ENCODE measurements at places on chromosomes 2 and 18. TPM values are rescaled to one million over a fixed set of nuclear protein-coding genes. Genes with fewer than 3 reads are reported as not detected.

DNA sequence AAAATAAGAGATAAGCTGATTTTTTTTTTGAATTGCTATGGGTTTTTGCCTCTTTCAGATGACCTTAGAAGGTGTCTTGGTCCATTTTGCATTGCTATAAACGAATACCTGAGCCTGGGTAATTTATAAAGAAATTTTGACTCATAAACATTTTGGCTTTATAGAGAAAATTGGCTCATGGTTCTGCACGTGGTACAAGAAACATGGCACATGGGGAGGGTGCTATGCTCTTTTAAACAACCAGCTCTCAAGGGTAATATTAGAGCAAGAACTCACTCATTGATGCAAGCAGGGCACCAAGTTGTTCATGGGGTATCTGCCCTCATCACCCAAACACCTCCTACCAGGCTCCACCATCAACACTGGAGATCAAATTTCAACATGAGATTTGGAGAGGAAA, 408.8 kb downstream of the NUP35 start:
- no peaks in the 10 kb centered on the region for H3K27me3 ChIP-seq
- peaks cover 11% of the 10 kb centered on the region for H3K4me1 ChIP-seq
- no peak for DNase-seq
- H3K4me3 ChIP-seq = no peak overlapping the region

DNA sequence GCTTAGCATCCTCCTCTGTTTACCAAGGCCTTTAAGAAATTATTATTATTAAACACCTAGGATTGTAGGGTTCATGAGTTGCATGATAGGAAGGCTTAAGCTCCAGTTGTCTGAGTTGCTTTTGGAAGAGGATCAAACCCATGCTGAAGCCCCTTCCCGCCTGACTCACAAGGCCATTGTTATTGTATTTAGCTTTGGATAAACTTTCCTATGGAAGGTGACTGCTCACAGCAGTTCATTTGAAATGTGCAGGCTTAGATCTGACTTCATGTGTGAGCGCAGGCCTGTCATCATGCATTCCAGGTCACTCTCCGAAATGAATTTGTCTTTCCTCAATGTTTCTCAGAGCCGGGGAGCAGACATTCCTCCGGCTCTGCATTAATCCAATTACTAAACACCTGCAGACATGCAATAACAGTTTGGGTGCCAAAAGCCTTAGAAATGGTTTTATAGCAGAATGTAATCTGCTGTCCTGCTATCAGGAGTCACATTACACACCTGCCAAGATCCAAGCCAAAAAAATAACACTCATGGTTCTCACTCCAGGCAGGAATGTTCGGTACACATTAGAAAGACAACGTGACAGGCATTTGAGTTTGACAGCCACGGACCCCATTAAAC, 119.9 kb downstream of the OSR1 start:
- no peaks in the 10 kb centered on the region for H3K36me3 ChIP-seq
- H3K27me3 ChIP-seq = no peaks in the 10 kb centered on the region
- no peak overlapping the region for H3K4me3 ChIP-seq
- no peak for DNase-seq
- H3K27ac ChIP-seq = no peak overlapping the region

GRCh38 chr2:148161909-148162435, 141.1 kb downstream of the MBD5 start:
- peaks cover 6% of the 10 kb centered on the region for H3K36me3 ChIP-seq
- peaks cover 23% of the 10 kb centered on the region for H3K4me1 ChIP-seq
- H3K27ac ChIP-seq = no peak overlapping the region
- H3K27me3 ChIP-seq = no peaks in the 10 kb centered on the region

- H3K4me3 ChIP-seq = peak overlapping the region; percentile 58
- H3K36me3 ChIP-seq = no peaks in the 10 kb centered on the region
- no peaks in the 10 kb centered on the region for H3K27me3 ChIP-seq
- no peak overlapping the region for H3K27ac ChIP-seq
- peaks cover 20% of the 10 kb centered on the region for H3K4me1 ChIP-seq
Observed at GRCh38 chr18:75784390-75784789, 356.9 kb upstream of the SMIM21 start.

DNA sequence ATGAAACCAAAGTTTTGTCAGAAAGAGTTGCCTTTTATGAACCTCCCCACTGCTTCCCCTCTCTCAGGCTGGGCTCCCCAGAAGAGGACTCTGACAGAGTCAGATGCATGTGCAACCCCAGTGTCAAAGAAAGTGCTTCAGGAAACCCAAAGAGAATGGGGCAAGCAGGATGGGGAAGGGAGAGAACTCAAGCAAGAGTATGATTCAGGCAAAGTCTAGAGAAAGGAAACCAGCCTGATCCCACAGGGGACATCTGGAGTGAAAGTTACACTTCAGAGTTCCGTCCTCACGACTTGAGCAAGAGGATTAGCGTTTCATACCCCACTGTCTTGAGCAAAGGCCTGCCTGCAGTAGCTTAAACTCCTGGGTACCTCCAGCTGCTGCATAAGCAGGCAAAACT, 51.8 kb upstream of the EPC2 start:
- H3K27me3 ChIP-seq = no peaks in the 10 kb centered on the region
- H3K4me3 ChIP-seq = no peak overlapping the region
- H3K36me3 ChIP-seq = no peaks in the 10 kb centered on the region

GRCh38 chr2:194700726-194701125, 956.3 kb upstream of the SLC39A10 start:
- no peaks in the 10 kb centered on the region for H3K27me3 ChIP-seq
- no peaks in the 10 kb centered on the region for H3K4me1 ChIP-seq
- H3K36me3 ChIP-seq = peaks cover 2% of the 10 kb centered on the region
- H3K27ac ChIP-seq = no peak overlapping the region

GRCh38 chr18:36187193-36187825, at the start of gene MOCOS:
Gene MOCOS (plus strand): TSS chr18:36187497. CDS start chr18:36187540, 43 bp downstream.
- no peaks in the 10 kb centered on the region for H3K36me3 ChIP-seq
- H3K27ac ChIP-seq = no peak within 1 kb of the TSS
- peaks cover 8% of the 10 kb centered on the region for H3K4me1 ChIP-seq
- peak; percentile 58 for DNase-seq

- no peaks in the 10 kb centered on the region for H3K27me3 ChIP-seq
- DNase-seq = no peak
- H3K4me3 ChIP-seq = no peak overlapping the region
- peaks cover 44% of the 10 kb centered on the region for H3K36me3 ChIP-seq
- H3K27ac ChIP-seq = no peak overlapping the region
Observed at GRCh38 chr18:80126797-80127196, 17.7 kb downstream of the ADNP2 start.

GRCh38 chr2:84678214-84678613, 161.9 kb downstream of the DNAH6 start:
- no peak for DNase-seq
- H3K4me1 ChIP-seq = no peaks in the 10 kb centered on the region
- no peak overlapping the region for H3K27ac ChIP-seq

- no peak overlapping the region for H3K4me3 ChIP-seq
- H3K27ac ChIP-seq = no peak overlapping the region
Observed at GRCh38 chr2:240836781-240837467, 16.9 kb upstream of the KIF1A start.

- DNase-seq = no peak
- H3K4me1 ChIP-seq = peaks cover 25% of the 10 kb centered on the region
- no peaks in the 10 kb centered on the region for H3K36me3 ChIP-seq
- H3K4me3 ChIP-seq = peak overlapping the region; percentile 66
Observed at GRCh38 chr2:162838136-162838497, 450 bp downstream of the KCNH7 start.

- peaks cover 4% of the 10 kb centered on the region for H3K4me1 ChIP-seq
- no peaks in the 10 kb centered on the region for H3K36me3 ChIP-seq
- no peak overlapping the region for H3K27ac ChIP-seq
Observed at GRCh38 chr2:238237431-238238135, 2.3 kb downstream of the HES6 start.

- no peaks in the 10 kb centered on the region for H3K27me3 ChIP-seq
- no peak for DNase-seq
- H3K4me3 ChIP-seq = no peak overlapping the region
Observed at GRCh38 chr2:142872882-142873724, 4.4 kb upstream of the KYNU start.

- no peak overlapping the region for H3K4me3 ChIP-seq
- DNase-seq = no peak
- peaks cover 50% of the 10 kb centered on the region for H3K4me1 ChIP-seq
- H3K27ac ChIP-seq = peak overlapping the region; percentile 60
Observed at GRCh38 chr18:13261661-13262357, 43.2 kb downstream of the LDLRAD4 start.

DNA sequence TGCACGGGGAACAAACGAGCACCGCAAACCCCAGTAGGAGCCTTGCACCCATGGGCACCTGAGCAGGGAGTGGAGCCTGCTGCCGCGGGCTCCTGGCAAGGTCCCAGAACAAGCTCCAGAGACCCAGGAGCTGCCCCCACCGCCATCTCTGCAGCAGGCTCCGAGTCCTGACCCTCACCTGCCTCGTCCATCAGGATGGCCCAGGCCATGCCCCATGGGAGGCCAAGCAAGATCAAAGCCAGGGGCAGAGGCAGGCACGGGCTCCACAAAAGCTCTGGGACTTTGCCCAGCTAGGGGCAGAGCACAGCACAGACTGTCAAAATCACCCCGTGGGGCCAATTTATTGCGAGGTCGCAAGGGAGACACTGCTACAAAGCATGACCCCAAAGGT, 43.6 kb downstream of the GPC1 start:
- DNase-seq = no peak
- no peaks in the 10 kb centered on the region for H3K27me3 ChIP-seq
- H3K4me1 ChIP-seq = no peaks in the 10 kb centered on the region
- H3K27ac ChIP-seq = no peak overlapping the region

The PEX13 gene
- total RNA-seq = 31.6 TPM

The FBXO41 gene
- total RNA-seq = 8.1 TPM

The SULT1C4 gene
- total RNA-seq = 17.5 TPM

The DUSP11 gene
- 25.5 TPM for total RNA-seq

The ANKRD36 gene
- 40.9 TPM for total RNA-seq

The TSGA10 gene
- 11.3 TPM for total RNA-seq

The RAD51AP2 gene
- 0.18 TPM for total RNA-seq

The NCKAP5 gene
- total RNA-seq = 2.1 TPM

The PDK1 gene
- total RNA-seq = 46.2 TPM
